ENCODE measurements at places on chromosomes 1 and 21.
A peak's percentile ranks its signal among the peaks of the same experiment; 100 is the strongest.

- no peak for DNase-seq
Observed at GRCh38 chr1:13801655-13802486, 101.9 kb downstream of the PRDM2 start.

DNA sequence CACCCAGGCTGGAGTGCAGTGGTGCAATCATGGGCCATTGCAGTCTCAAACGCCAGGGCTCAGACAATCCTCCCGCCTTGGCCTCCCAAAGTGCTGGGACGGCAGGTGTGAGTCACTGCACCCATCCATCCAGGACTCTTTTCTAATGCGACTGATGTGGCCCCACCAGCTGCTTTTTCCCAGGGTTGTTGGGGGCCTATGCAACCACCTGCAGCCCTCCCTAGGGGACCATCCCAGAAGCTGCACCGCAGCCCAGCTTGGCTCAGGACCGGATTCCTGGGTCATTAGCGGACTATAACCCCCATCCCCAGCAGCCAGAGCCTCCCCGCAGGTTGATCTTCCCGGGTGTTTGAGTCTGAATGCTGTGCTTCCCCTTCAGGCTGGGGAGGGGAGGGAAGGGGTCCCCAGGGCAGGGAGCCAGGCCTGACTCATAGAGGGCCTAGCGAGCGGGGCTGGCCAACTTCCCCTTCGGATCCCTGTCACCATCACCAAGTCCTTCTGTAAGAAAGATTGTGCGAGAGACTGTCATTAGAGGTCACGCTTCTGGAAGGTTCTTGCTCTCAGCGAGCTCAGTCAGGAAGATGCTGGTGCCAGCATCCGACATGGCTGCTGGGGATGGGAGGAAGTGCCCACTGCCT is 108.7 kb upstream of the ACTRT2 start:
- no peak for DNase-seq

DNA sequence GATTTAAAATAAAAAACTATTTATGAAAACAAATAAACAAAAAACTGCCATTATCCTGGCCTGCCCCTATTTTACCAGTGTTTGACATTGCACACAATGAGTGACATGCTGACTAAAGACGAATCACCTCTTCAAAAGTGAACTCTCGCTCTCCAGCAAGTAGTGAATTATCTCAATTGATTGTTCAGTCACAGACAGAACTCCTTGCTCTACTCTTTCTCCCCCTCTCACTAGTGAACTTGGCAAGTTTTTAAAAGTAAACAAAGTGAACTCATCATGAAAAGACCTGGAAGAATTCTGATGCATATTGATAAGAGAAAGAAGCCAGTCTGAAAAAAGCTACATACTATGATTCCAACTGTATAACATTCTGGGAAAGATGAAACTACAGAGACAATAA is 4.7 kb upstream of the C1orf52 start:
- DNase-seq = no peak

- DNase-seq = no peak
Observed at GRCh38 chr1:155196893-155197638, 10.6 kb downstream of the THBS3 start.

- DNase-seq = no peak
Observed at GRCh38 chr1:24045771-24046170, 65.6 kb upstream of the SRSF10 start.

- no peak for DNase-seq
Observed at GRCh38 chr1:215345766-215346165, 221.3 kb upstream of the KCTD3 start.

GRCh38 chr1:12162459-12163137 is 4.2 kb upstream of the TNFRSF1B start:
- DNase-seq = no peak

DNA sequence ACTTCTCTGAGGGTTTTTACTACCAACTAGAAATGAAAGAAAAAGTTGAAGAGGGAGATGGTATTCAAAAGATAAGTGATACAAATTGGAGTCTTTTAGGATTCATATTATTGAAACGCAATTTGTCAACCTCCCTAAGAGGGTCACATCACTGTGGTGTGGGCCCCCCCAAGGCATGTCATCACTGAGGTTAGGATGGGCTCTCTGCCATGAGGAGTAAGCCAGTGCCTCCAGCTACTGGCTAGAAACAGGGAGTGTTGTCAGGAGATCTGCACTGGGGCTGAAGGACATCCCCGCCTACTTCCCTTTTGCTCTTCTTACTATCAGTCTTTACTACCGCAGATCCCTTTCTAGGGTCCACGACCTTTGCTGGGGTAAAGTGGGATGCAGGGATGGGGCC is 25.9 kb downstream of the ITSN1 start:
- no peak for DNase-seq

GRCh38 chr1:65105596-65105995 is 42.4 kb upstream of the AK4 start:
- DNase-seq = no peak

DNA sequence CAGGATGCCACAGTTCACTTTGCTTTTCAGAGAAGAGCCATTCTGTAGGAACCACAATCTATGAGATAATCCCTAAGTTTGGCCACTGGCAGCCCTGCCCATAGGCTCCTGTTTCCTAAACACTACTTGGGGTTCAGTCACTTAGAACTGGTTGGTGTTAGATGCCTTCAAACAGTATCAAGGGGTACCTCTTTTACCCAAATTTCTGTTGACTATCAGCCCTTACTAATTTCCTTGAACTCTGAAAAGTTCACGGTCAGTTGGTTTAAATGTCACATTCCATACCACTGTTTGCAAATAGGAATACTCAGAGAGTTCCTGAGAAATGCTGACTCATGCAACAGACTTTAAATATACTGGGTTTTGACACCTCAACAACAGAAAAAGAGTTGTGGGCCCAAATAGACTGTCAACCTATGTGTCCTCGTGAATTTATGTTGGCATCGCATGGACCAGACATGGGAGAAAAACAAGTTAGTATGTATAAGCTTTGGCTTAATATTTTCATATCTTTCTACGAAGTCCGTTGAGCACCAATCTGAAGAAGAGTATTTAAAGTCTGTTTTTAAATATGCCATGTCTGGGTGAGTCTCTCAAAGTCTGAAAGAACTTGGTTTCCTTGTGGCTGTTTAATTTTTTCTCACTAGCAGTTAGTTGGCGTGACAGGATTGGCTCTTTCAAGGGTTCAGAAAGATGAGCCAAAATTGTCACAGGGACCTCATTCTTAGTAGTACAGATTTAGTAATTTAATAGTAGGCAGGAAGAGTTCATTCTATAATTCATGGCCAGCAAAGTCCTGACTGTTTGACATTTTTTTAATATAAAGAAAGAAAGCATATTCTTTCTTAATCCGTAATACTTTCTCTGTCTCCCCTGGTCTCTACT is 56.5 kb upstream of the ZNF326 start:
- DNase-seq = no peak

DNA sequence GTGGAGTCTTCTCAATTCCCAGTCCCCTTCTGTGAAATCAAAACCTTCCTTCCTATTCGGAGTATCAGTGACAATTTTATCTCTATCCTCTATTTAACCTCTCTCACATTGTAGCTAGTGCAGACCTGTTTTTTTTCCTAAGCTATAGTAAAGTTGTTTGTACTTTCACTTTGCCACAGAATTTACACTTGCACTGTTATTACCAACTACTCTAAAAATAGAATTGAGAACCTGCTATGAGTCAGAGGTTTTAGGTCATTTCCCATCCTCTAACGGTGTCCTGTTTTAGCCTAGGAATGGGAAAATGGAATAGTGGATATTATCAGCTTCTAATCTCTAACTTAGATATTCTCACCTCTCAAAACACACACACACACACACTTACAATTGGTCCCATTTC is 862.7 kb downstream of the NCAM2 start:
- DNase-seq = no peak

GRCh38 chr1:200620273-200621131 is at the start of gene KIF14:
TSS of gene KIF14 (minus strand) at chr1:200620751. CDS start at chr1:200618723, 2,028 bp downstream.
- peak; percentile 90 for DNase-seq

GRCh38 chr21:19781881-19782652 is 1216.1 kb upstream of the NCAM2 start:
- DNase-seq = no peak

DNA sequence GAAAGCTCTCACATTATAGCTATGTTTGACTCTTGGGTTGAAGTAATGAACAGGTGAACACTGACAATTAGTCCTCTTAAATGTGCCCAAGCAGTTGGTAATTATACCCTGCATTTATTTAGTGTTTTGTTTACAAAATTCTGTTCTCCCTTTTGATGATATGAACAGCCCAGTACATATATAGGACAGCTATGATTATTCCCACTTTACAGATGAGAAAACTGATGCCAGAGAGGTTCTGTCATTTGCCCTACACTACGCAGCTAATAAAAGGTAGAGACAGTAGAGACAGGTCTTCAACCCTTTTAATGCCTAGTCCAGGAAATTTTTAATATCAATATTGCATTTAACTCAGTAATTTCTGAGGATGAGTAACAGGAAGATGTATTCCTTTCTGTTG is 46.1 kb upstream of the DNAJC6 start:
- no peak for DNase-seq

DNA sequence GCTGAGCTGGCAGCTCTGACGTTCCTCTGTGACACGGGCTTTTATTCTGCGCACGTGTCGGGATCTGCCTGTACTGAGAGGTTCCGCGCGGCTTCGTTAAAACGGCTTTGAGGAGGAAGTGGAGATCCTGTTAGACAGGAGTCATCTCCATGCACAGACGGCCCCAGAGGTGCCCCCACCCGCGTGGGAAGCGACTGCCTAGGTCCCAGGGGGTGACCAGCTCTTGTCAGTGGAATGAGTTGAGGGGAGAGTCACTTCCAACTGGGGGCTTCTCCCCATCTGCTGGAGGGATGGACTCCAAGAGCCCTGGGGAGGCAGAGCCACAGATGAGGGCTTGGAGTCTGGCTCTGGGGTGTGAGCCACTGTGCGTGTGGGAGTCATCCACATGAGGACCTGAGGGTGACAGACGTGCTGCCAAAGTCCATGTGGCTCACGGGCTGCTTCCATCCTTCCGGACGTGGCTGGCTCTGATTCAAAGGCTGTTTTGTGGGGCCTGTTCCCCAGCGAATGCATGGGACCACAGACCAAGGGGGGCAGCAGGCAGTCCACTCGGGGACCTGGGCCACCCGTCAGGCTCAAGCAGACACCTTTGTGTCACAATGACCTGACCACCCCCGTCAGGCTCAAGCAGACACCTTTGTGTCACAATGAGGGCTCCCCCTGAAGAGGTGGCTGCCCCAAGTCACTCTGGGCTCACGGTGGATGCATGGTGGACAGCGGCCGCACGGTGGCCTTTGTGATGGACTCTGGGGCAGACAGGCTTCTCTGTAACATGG is 26.8 kb downstream of the PTTG1IP start:
- no peak for DNase-seq

GRCh38 chr1:143611159-143611558 is 360.6 kb downstream of the FAM72C start:
- DNase-seq = no peak

DNA sequence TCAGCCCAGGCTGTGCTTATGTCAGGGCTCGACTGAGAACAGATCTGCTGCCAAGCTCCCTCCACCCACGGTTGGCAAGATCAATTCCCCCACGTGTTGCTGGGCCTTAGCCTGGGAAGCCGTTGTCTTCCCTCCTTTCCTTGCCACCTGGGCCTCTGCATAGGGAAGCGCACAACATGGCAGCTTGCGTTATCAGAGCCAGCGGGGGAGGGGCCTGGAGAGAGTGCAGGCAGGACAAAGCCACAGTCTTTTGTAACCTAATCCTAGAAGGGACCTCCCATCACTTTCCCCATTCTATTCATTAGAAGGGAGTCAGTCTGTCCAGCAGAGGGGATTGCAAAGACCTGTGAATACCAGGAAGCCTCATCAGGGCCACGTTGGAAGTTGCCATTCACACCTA is 17.0 kb upstream of the IGSF21 start:
- no peak for DNase-seq

- no peak for DNase-seq
Observed at GRCh38 chr1:101588677-101589076, 351.9 kb downstream of the S1PR1 start.

DNA sequence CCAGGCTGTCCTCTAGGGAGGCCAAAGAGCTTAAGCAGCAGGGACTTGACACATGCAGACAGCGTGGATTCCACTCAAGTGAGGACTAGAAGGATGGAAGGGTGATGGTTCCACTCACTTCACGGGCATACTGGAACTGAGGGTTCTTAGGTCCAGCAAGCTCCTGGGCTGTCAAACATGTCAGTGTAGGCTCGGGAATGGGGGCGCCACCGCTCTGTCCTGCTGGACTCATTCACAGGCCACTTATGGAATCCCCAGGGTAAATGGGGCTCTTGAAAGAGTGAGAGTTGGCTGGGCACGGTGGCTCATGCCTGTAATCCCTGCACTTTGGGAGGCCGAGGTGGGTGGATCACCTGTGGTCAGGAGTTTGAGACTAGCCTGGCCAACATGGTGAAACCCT is 27.7 kb upstream of the CSF3R start:
- no peak for DNase-seq

Measured in activated gamma-delta T cell treated with Interleukin-2 at 50 U/mL for 16 hours (primary cell).